ENCODE measurements at places on chromosomes 3 and 15.

- no peak for DNase-seq
Observed at GRCh38 chr3:21744793-21745192, 6.2 kb downstream of the ZNF385D start.

GRCh38 chr15:101549647-101550046 is 60.1 kb upstream of the PCSK6 start:
- DNase-seq = no peak

DNA sequence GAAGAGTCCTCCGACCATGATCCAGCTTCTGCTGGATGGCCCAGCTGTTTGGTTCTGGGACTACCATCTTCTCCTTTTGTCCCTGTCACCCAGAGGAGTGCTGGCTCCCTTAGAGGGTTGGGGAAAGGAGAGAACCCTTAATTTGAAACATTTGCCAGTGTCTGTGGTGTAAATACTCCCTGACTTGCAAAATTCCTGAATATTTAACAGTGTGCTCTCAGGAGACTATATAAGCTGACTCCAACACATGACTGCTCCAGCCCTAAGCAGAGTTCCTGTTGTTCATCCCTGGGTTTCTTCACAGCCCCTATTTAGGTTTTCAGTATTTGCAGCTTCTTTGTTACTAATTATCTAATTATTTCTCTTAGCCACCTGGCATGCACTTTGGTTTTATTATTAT is 133.1 kb downstream of the CPNE4 start:
- no peak for DNase-seq

DNA sequence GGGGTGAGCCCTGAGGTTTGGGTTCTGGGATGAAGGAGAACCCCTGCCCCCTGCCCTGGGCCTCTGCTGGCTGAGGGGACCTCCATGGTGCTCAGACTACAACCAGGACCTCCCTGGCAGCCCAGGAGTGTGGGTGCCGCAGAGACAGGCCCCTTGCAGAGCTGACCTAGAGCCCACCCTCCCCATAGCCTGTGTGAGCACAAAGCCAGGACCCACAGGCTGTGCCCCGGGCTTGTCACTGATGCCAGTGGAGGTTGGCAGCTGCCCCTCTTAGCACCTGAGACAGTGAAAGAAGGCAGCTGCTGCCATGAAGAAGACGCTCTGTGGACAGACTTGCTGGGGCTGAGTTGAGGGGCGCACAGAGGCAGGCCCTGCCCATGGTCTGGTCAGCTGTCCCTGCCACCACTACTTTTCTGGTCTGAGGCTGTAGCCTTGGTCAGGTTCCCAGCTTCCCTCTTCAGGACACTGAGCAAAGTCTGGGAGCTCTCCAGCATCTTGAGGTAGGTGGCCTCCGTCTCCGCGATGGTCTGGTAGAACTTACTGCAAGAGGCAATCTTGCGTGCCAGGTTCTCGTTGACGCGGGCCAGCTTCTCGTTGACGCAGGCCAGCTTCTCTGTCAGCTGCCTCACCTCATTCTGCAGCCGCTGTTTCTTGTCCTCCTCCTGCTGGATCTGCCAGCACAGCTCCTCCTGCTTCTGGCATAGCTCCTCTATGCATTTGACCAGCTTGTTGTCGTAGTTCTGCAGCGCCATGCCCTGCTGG is 23.0 kb downstream of the USP4 start:
- DNase-seq = no peak

DNA sequence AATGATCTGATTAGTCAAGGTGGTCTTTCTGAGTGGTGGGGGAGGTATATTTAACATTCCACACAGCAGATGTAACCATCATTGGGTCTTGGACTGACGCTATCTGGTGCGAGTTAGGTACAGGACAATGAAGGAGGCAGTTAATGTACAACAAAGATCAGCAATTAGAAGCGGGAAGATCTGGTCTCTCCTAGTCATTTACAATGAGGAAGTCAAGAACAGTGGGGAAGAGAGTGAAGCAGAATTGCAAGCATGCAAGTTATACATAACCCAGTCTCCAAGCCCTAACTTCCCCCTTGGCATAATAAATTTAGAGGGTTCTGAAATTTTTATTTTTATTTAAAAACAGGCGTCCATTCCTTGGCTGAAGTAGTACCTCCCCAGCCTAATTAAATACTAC is 14.1 kb downstream of the GPD1L start:
- DNase-seq = no peak

- DNase-seq = peak; percentile 18
Observed at GRCh38 chr15:51077221-51078153, 17.2 kb downstream of the TNFAIP8L3 start.

DNA sequence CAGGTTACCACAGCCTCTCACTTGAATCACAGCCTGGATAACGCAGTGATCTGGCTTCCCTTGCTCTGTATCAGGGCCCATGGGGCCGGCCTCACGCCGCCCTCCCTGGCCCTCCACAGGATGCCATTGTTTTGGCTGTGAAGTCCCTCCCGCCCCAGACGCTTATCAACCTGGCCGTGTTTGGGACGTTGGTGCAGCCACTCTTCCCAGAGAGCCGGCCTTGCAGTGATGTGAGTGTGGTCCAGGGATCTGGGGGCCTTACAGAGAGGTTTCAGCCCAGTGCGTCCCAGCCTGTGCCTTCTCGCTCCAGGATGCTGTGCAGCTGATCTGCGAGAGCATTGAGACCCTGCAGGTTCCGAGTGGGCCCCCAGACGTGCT is 6.6 kb downstream of the VWA5B2 start:
- DNase-seq = no peak

GRCh38 chr3:129035360-129036221 is 25.0 kb upstream of the GP9 start:
- DNase-seq = no peak

DNA sequence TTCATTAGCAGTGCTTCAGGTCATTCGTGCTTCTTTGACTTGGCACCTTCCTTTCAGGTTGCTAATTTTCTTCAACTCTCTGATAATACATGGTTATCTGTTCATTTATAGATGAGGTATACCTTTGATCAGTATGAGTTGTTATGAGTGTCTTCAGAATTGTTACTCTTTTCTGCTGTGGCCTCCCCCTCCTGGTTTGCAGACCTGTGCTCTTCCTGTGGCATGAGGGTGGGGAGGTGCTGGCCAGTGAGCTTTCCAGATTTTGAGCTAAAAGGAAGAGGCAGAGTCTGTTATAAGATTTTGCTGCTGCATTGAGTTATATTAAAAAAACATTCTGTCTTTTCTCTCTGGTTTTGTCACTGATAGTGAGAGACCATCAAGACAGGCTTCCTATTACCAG is 30.8 kb upstream of the GOLGA6L9 start:
- no peak for DNase-seq

DNA sequence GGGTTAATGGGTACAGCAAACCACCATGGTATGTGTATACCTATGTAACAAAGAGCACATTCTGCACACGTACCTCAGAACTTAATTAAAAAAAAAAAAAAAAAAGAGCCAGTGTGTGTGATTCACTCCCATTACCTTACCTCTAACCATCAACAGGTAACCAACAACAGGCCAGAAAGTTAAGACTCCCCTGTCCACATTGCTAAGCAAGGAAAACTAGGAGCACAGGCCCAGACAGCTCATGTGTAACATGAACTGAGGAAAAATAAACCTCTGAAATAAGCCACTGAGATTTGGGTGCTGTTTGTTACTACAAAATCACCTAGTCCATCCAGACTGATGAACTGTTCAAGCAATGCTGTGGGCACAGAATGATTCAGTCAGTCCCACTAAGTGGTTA is 6.0 kb downstream of the KATNBL1 start:
- DNase-seq = no peak

Data from activated naive CD4-positive, alpha-beta T cell (primary cell).